ENCODE measurements at places on chromosomes 4 and X.

DNA sequence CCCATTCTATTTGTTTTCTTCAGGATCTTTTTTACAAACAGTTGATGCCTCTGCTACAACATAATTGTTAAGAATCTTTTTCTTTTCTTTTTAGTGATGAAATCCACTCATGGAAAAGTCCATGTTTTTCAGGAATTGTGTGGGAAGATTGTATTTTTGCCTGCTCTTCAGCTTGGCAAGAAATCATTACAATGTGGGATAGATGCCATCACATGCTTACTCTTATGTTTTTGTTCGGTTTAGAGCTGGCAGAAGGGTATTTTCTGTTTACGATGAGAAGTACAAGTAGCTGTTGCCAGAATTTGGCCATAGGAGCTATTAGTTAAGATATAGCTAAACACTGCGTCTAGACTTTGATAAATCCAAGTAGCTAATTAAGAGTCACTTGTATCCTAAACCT lies 2585.3 kb downstream of the ARAP2 start:
- no peak for DNase-seq

DNA sequence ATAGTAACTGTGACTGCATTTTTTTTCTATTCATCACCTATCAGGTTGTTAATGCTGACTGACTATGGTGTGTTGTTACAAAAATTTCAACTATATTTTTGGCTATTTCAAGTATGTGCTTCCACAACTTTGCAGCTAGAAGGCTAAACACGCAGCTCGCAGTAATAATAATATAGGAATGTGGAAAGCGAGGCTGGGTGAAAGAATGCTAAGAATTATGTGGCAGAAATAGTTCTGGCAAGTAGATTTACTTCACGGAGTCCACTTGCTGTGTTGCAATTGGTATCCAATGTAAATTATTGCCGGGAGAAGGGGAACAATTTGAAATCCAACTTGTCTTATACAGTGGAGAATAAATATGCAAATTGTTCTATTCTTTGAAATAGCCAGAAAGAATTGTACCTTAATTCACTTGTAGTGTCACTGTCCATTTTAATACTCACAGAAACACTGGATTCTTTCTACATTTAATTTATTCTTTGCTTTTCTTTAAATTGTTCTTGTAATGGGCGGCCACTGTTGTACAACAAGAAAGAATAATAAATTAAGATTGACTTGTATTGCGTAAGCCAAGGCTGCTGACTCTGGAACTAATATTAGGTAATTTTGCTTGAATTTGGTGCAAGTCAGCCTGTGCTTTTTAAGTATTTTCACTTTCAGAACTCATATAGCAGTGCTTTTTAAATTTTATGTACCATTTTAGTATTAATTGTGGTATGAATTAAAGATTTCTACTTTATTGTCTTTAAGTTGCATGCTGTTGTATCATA lies 154.9 kb downstream of the FRMPD4 start:
- no peak for DNase-seq

GRCh38 chr4:173685831-173686210 lies 155.8 kb upstream of the HAND2 start:
- DNase-seq = no peak

GRCh38 chrX:1481636-1482529 lies 29.2 kb upstream of the ASMTL start:
- peak; percentile 30 for DNase-seq

DNA sequence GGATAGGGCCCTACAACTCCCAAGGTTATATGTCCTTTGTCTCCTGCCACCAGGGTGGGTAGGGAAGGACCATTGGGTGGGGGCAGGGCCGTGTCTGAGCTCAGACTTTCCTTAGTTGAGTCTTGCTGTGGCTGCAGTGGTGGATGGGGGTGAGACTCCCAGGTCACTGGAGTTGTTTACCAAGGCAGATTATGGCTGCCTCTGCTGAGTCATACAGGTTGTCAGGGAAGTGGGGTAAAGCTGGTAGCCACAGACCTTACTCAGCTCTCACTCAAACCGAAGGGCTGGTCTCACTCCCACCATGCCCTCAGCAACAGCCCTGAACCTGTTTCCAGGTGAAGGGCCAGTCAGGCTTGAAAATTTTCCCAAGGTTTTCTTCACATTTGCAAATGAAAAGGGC lies 58.8 kb upstream of the FAAH2 start:
- no peak for DNase-seq

DNA sequence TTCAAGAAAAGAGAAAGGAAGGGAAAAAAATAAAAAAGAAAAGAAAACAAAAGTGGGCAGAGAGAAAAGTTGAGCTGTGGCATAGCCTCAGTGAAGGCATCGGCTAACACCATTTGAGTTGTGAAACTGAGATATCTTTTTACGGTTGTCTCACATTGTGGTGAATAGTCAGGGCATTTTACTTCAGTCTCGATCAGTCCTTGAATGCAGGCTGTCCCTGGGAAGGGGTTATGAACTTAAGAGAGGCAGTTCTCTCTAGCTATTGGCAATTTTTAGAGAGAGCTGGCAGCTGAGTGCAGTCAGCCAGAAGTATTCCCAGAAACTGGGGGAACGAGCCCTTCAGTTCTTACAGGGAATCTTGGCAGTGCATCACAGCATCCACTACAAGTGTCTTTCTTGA lies 93.5 kb upstream of the SLC6A14 start:
- no peak for DNase-seq

- DNase-seq = no peak
Observed at GRCh38 chr4:55442541-55442940, 46.8 kb downstream of the TMEM165 start.

DNA sequence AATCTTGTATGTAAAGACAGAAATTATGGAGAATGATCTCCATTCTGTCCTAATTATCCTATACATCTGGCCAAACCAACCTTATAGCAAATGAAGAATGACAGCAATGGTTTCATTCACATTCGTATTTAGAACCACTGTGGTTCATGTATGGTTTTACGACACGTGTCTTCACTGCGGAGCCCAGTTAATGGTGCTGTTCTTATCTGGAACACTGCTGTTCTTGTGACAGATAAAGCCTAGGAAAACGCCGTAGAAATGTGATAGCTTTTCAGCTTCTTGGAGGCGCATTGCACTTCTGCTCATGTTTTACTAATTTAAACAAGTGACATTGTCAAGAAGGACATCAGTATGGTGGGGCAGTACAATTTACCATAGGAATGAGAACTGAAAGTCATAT lies 2266.4 kb upstream of the TENM3 start:
- DNase-seq = no peak

DNA sequence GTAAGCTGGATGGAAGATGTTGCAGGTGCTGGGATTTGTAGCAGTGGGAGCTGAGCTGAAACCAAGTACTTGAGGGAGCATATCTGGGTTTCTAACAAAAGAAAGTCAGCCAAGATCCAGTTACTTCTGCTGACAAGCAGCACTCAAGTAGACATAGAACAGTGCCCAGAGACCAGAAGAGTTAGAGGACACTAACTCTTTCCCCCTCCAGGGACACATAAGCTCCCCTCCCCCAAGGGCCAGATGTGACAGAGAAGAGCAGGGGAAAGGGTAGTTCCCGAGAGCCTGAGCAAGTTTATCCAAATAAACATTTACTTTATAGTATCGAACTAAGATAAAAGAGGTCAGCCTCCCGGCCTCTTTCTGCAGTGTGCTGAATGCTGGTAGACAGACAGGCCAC lies 12.2 kb downstream of the TRPC3 start:
- DNase-seq = no peak

DNA sequence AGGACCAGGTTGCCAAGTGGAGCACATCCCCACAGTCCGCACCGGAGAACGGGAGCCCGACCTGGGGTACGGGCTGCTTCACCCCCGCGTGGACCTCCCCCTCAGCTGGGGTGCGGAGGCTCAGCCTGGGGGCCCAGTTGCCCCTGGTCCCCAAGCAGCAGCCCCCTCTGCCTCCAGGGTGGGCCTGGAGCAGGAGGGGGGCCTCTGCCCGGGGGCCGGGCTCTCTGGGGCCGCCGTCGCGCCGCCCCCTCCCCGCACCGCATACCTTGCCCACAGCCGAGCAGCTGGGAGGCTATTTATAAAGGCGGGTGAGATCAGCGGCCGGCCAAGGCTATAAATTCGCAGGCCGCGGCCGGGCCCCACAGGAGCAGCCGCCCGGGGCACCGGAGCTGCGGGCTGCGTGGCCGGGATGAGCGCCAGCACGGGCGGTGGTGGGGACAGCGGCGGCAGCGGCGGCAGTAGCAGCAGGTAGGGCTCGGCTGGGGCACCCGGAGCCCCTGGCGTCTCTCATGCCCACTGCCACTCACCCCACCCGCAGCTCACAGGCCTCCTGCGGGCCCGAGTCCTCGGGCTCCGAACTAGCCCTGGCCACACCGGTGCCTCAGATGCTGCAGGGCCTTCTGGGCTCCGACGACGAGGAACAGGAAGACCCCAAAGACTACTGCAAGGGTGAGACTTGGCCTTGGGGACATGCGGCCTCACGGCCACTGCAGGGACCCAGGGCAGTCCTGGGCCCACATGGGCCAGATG lies at the start of gene SRPK3:
TSS of gene SRPK3 (plus strand) at position 364 of the 750 bp plus-strand sequence. CDS start at position 410, 46 bp downstream.
- no peak for DNase-seq

DNA sequence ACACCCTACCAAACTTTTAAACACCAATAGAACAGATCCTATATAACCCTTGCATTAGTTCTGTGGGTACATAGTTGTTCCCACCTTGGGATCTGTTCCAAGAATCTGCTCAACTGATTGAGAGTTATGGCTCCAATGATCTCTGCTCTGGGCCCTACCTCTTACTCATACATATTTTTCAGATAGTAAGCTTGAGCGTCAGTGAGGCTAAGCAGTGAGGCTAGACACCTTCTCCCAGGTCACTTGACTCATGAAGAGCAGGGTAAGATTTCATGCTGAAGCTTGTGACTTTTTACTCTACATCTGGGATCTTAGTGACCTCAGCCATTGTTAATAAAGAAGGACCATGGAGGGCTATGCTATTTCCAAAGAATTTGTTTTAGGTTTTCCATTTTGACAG lies 23.1 kb upstream of the TNIP3 start:
- no peak for DNase-seq

- no peak for DNase-seq
Observed at GRCh38 chr4:85522277-85522676, 47.3 kb downstream of the ARHGAP24 start.

- DNase-seq = no peak
Observed at GRCh38 chr4:128221586-128221985, 66.0 kb downstream of the PGRMC2 start.

DNA sequence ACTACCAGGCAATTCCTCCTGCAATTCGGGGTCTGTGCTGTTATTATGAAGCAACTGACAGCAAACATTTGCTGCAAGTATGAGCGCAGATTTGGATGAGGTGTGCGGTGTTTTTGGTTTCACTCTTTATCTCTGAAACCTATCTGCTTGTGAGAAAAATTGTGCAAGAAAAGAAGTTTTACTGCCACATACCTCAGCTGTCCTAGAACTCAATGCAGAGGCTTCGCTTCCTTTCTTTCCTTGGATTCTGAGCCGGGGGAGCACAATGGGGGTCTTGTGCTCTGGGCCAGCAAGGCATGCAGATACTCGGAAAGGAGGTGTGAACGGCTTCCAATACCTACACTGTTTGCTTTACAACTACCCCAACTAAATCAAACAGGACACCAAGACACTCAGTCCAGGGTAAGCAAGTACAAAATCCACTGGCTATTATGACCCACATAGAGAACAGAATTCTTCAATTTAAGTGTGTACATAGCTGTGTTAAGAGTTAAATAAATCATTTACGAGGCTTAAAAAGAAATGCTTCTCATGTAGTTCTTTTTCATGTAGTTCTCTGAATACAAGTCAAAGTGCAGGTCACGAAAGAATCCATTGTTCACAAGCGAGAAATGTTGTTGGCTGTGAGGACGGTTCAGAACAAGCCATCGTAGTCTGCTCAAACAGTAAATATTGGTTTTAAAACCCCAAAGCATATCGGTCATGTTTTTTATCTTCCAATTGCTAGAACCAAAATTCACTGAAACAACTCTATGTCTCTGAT lies 1.1 kb downstream of the SORBS2 start:
- no peak for DNase-seq

DNA sequence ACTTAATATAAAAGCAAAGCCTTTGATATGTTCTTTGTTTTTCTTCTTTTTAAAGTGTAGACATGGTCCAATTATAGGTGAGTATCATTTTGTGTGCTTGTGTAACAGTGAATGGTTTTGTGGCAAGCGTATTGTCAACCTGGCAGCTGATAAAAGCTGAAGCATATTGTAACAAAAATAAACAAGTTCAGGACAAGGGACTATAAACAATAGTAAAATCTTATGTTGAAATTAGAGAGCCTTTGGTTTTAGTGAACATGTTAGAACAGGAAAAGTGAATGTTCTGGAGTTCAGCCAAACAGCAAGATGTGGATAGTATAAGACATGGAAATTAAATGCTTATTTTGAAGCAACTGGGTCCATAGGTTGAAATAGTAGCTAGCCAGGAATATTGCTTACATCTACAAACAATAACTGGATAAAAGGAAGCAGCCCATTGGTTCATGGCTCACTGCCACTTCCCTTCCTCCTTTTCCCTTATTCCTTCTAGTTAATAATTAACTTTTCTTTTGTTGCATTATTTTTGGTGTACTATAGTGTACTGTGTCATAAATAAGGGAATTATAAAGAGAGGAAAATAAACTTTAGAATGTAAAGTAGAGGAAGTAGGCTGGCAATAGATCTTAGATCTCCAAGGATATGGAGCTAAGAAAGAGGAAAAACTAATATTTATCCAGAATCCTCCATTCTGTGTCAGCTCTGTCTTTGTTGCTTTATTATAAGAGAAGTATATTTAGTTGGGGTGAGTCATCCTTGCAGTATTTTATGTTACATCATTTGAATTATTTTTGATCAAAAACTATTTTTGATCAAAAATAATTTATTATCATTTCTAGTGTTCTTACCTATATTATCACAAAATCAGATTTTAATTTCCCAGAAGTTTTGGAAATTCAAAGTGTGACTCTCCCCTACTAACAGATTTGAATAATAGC lies 65.6 kb downstream of the MRPL1 start:
- no peak for DNase-seq

Measured in posterior cingulate gyrus (tissue), 11 donors.